ENCODE measurements at places on chromosomes 16 and 17.

- DNase-seq, result no peak
These were observed 239.7 kb downstream of the XYLT1 start for GRCh38 chr16:17230932-17231581.

DNA sequence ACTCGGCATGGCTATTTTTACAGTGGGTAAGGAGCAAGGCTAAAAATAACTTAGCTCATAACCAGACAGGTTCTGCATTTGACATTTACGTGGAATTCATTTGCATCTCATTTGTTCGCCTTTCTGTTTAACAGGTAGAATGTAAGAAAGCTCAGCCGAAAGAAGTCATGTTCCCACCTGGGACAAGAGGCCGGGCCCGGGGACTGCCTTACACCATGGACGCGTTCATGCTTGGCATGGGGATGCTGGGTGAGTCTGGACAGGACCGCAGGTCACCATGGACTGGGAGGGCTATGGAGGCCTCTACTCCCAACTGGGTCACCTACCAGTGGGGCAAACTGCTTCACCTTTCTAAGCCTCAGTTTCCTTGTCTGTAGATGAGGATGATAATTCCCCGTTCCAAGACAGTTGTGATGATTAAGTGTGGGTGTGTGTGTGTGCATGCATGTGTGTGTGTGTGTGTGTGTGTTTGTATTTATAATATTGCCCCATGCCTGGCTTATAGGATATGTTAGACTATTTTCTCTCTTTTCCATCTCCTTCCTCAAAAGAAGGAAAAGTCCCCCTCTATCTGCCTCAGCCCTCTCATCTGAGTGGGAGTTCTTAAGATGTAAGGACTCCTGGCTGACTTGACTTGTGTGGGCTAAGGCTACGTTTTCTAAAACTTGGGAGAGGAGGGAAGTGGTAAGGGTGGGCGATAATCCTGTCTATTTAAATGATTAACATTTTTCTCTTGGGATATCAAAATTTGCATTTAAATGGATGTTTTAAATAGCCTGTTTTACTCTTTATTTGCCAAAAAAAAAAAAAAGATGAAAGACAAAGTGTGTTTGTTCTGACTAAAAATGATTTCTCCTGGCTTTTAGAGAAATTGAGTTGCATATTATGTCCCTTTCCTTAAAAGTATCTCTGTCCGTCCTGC lies 129.0 kb downstream of the CCDC182 start:
- DNase-seq, result no peak

DNA sequence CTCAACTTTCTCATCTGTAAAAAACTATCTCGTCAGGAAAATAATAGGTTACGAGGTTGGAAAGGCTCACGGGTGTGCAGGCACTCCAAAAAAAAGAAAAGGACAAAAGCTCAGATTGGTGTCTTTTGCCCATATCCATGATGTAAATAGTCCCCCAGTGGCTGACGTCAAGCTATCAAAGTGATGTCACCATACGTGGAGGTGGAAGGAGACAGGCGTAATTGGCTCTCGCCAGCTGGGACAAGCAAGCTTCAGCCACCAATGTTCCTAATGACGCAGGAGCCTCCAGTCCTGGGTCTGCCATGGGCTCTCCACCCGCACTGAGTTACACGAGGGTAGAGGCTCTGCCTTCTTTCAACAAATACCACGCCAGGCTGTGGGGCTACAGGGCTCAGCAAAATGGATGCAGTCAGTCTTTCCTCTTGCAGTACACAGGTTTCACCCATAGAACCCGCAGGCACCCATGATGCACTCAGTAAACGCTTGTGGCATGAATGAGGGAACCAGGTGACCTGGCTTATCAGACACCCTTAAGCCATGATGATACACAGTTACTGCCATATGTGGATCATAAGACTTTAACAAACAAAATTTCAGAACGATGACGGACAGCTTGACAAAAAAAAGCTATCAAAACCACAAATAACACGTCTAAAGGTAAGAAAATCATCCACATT lies 50.5 kb downstream of the COTL1 start:
- no peak for DNase-seq

- no peak for DNase-seq
These were observed 8.4 kb downstream of the SLC25A10 start for GRCh38 chr17:81720267-81721071.

DNA sequence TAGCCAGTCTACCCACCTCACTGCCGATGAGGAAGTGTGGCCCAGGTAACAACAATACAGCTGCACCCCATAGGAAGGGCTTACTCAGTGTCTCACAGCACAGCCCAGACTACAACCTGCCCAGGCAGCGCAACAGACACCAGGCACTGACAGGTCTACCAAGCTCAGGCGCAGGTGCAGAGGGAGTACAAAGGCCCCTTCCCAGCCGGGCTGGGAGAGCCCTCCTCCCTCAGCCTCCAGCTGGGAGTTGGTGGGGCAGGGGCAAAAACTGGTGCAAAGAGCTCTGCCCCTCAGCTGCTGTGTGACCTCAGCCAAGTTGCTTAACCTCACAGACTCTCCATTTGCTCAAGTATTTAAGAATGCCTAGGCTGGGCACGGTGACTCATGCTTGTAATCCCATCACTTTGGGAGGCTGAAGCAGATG lies 112.6 kb upstream of the LHX1 start:
- no peak for DNase-seq

- no peak for DNase-seq
These were observed 1.6 kb downstream of the SLC47A2 start for GRCh38 chr17:19714542-19715411.

DNA sequence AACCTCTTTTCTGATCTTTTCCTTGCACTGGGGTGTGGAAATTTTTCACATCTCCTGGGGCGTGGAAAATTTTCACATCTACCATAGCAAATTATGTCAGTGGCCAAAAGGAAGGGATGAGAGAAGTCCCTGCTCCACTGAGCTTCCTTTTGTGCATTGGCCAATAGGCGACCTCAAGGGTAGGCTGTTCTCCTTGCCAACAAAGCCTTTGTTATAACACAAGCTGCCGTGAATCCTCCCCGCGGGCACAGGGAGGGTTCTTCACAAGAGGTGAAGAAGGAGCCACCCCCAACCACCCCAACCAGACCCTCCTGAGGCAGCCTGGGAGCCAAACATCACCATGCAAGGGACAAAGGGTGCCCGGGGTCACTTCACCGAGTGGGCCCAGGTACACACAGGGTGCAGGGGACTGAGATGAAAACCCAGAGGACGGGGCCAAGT lies 6.5 kb downstream of the SLC5A11 start:
- DNase-seq, result no peak

GRCh38 chr17:4852567-4853207 lies 19.5 kb downstream of the MINK1 start:
- no peak for DNase-seq

- DNase-seq, result no peak
These were observed 908 bp upstream of the CLUH start for GRCh38 chr17:2712300-2713043.

GRCh38 chr17:67107811-67108775 lies 63.7 kb downstream of the CACNG1 start:
- DNase-seq, result no peak

DNA sequence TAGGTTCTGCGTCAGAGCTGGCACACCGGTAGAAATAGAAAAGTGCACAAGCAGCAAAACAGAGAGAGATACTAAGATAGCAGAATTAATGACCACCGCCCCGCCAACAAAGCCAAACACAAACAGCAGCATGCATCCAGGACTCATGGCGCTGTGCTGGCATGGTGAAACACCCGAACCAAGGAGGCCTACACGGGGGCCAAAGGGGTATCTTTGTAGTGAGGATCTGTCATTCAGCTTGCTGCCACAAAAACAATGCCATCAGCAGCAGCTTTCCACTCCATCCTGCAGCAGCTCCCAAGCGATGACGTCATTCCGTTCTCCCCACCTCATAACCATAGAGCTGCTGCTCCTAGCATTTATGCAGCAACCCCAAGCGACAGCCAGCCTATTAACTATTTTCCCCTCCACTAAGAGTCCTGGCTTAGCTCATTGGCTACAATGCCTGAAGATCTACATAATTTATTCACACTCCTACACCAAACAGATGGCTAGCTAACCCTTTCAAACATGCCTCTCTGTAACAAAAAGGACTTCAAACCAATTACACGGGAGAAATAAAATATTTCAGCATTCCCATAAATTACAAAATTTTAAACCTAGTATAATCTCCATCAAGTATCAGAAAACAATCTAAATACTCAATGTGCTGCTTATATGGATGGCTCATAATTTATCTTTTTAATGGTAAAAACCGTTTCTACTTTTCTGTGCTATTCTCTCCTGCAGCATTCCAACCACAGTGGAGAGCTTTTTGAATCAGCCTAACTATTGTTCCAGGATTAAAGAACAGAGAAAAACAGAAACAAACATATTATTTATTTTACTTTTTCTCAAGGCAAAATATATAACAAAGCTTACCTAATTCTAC lies 73.9 kb downstream of the SPAG9 start:
- DNase-seq, result no peak

GRCh38 chr17:7852262-7852670 lies 2.6 kb upstream of the TMEM88 start:
- DNase-seq, result no peak

GRCh38 chr16:27389272-27389961 lies 12.6 kb upstream of the IL21R start:
- no peak for DNase-seq

GRCh38 chr17:6530324-6530920 lies 25.9 kb downstream of the PITPNM3 start:
- no peak for DNase-seq

GRCh38 chr16:81237282-81237681 lies 1.2 kb upstream of the BCO1 start:
- DNase-seq, result no peak

DNA sequence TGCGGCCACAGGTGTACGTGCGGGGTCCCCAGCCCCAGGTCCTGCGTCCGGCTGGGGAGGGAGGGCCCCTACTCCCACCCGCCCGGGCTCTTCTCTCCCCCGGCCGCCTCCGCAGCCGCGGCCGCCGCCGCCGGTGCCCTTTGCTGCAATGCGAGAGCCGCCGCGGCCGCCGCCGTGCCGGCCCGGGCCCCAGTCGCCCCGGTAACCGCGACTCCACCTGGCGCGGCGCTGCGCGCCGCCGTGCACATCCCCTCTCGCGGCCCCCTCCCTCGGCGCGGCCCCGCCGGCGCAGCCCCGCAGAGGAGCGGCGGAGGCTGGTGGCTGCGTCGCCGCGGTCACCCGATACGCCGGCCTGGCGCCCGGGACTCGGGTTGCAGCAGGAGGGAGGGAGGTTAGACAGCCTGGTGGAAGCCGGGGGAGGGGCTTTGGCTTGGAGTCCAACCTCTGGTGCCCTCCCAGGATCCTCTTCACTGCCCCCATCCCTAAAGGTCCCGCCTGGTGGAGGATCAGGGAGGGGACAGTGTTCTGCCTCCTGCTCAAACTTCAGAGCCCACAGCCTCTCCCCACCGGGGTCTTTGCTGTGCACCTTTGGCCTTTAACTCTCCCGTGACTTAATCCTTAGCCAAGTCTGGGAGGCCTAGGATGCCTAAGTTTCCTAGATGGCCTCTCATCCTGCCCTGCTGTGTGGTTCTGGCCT lies 32.9 kb downstream of the SRCIN1 start:
- no peak for DNase-seq

DNA sequence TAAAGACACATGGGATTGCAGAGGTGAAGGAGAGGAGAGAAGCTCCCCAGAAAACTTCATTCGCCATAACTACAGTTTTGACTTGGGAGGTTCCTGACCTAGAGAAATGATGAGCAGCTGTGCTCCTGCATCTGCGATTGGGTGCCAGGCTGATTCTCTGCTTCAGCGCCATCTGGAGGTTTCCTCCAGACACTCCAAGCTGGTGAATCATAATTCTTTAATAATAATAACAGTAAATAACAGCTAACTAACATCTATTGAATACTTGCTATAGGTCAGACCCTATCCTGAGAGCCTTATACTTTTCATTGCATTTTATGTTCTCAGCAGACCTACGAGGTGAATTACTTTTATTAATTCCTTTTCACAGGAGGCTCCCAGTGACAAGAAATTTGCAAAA lies 575.8 kb downstream of the TOX3 start:
- no peak for DNase-seq

GRCh38 chr17:81471818-81472456 lies 40.7 kb downstream of the ACTG1 start:
- no peak for DNase-seq

- DNase-seq, result peak; percentile 70
These were observed 7.6 kb upstream of the NXPH3 start for GRCh38 chr17:49567871-49568694.

- no peak for DNase-seq
These were observed 8.6 kb upstream of the METTL9 start for GRCh38 chr16:21590796-21591195.

DNA sequence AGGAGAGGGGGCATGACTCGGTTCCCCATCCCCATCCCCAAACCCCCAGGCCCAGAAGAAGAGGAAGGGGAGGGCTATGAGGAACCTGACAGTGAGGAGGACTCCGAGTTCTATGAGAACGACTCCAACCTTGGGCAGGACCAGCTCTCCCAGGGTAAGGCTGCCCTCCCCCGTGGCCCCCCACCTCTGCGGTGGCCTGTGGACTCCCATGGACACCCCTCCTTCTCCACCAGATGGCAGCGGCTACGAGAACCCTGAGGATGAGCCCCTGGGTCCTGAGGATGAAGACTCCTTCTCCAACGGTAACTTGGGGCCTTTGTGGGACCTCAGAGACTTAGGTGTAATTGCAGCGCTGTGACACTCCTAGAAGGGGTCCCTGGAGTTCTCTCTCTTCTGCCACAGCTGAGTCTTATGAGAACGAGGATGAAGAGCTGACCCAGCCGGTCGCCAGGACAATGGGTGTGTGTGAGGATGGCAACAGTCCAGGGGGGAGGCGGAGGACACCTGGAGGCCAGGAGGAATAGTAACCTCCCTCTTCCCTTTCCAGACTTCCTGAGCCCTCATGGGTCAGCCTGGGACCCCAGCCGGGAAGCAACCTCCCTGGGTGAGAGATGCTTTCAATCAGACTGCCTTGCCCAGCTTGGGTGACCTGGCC lies 5.6 kb downstream of the CD19 start:
- DNase-seq, result no peak

GRCh38 chr17:8164815-8165131 lies 2.0 kb upstream of the VAMP2 start:
- DNase-seq, result no peak

- no peak for DNase-seq
These were observed 100.4 kb downstream of the COPRS start for GRCh38 chr17:31758646-31759045.

DNA sequence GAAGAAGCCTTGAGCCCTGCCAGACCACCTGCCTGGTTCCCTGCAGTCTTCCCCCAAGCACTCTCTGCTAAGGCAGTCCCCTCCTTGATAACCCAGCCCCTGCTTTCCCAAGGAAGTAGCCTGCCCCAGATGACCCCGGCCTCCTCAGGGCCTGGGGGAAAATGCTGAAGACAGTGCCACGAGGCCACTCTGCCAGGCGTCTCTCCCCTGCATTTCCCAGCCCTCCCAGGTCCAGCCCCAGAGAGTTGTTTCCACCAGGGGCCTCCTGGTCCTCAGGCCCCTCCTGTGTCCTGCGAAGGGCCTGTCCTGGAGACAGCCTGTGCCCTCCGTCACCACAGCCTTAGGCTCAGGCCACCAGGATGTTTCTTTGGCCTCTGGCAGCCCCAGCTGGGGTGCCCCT lies 96.4 kb downstream of the CCDC182 start:
- no peak for DNase-seq

All from activated CD8-positive, alpha-beta memory T cell treated with anti-CD3 and anti-CD28 coated beads for 1 hour (primary cell).